ENCODE measurements at places on chromosomes 2 and 18.

DNA sequence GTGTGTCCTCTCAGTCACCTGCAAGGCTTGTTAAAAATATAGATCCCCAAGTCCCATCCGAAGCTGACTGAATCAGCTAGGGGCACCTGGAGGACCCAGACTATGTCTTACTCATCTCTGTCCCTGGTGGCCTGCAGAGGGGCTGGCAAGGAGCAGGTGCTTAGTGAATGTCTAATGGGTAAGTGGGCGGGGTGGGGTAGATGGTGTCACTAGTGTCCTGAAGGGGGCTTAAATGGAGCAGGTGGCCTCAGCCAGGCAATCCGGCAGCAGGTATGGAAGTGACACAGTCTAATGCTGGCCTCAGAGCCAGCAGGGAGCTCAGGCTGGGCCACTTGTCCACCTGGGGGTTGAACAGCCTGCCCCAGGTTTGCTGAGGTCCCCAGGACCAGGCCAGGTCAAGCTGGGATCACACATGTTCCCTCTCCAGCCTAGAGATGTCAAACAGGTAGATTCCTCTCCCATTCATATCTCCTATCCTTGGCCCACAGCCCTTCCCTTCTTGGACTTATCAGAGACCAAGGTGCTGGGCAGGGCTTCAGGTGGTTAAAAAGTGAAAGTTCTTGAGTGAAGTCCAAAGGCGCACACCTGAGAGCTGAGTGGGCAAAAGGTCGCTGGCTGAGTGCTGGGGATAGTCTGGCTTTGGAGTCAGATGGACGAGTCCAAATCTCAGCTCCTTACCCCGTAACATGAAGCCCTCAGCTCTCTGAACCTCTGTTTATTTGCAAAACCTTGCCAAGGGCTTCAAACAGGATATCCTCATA lies 1.7 kb downstream of the STEAP3 start:
- no peak for DNase-seq

DNA sequence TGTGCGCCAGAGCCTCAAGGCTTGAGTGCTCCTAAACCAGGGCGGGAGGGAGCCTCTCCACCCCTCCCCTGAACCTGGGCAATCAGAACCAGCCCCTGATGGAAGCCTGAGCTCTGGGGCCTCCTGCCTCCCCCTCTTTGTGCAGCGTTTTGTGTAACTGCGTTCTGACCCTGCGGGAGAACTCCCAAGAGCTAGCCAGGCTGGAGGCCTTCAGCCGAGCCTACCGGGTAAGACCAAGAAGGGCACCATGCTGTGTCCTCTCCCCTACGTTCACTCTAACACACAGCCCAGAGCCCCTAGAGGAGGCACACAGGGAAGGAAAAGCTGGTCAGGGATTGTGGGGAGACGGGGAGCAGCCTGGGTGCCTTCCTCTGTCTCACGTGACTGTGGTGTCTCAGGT lies 108.0 kb downstream of the PLB1 start:
- DNase-seq: no peak

- DNase-seq: no peak
Measured at GRCh38 chr2:1868683-1869141, 124.4 kb upstream of the PXDN start.

DNA sequence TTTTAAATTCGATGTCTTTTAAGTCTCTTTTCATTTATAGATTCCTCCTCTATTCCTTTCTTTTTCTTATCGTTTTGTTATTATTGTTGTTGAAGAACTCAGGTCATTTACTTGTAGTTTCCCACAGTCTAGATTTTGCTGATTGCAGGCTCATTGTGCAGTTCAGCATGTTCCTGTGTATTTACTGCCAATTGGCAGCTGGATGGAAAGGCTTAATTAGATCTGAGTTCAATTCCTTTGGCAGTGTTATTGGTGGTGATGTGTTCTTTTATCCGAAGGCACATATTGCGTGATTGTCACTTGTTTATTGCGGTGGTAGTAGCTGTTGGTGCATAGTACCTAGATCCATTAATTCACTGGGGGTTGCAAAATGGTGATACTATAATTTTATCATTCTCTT lies 180.7 kb downstream of the BABAM2 start:
- DNase-seq: no peak

DNA sequence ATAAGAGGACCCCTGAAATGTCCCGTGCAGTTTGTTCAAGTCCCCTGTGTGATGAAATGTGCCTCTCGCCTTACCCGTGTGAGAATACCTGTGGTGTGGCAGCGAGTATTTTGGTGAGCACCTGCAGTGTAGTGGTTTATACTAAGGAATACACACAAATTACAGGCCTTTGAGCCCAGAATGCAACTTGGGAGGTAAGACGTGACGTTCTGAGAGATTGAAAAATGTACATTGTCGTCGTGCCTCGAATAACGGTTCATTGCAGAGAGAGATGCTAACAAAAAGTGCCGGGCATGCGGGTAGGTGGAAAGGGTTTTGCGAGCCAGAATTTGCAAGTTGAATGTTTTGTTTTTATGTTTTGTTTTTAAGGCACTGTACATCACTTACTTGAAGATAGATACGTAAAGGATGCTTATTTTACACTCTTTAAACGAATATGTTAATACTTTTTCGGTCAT lies 867 bp downstream of the RBBP8 start:
- no peak for DNase-seq

- no peak for DNase-seq
Measured at GRCh38 chr18:62101321-62101721, 85.5 kb downstream of the PIGN start.

DNA sequence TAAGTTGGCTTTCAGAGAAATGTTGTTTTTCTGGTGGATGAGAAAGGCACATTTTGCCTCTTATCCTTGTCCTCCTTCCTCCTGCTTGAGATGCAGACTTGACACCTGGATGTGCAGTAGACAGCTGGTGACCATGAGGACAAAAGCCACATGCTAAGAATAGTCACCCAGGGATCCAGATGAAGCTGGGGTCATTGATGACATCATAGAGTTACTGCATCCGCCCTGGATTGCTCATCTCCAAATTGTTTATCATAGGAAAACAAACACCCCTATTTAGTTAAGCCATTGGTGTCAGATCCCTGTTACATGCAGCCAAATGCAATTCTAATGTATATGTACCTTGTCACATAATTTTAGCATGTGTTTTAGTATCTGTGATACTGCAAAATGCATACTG lies 16.3 kb upstream of the SLC1A4 start:
- no peak for DNase-seq

DNA sequence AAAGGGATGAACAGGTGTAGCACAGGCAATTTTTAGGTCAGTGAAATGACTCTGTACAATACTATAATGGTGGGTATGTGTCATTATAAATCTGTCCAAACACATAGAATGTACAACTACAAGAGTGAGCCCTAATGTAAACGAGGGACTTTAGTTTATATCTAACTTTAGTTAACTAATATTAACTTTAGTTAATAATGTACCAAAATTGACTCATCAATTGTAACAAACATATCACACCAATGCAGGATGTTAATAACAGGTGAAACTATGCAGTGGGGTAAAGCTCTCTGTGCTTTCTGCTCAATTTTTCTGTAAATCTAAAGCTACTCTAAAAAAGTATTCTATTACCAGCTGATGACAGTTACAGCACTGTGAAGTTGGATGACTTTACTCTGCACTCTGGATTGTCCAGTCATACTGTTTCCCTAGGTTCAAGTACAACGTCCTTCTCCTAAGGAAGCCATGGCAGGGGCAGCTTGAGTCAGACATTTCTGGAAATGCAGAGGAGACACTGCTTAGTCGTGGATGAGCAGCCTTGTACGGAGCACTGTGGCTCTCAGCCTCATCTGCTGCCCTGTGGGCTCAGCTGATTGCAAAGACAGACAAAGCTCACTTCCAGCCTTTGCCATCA lies 26.1 kb downstream of the TGFA start:
- no peak for DNase-seq

GRCh38 chr2:134482131-134482723 lies 228.4 kb downstream of the MGAT5 start:
- no peak for DNase-seq

DNA sequence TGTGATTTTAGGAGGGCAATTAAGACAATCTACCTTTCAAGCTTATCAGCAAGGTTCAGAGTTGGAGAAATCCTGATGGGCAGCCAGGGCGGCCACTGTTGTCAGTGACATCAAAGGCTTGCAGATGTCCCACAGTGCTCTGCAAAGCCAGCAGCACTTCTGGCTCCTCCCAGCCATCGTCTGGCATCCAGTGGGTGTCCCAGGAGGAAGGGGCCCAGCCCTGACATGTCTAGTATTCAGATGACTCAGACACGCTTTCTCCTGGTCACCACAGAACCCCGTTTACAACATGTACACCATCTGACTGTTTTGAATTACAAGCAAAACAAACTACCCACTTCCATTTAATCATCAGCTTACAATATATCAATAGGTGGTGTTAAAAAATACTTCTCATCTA lies 61.4 kb downstream of the CYRIA start:
- no peak for DNase-seq

GRCh38 chr18:49910986-49911385 lies 97.7 kb upstream of the ACAA2 start:
- no peak for DNase-seq

- no peak for DNase-seq
Measured at GRCh38 chr2:169983506-169983905, 156.3 kb downstream of the UBR3 start.

DNA sequence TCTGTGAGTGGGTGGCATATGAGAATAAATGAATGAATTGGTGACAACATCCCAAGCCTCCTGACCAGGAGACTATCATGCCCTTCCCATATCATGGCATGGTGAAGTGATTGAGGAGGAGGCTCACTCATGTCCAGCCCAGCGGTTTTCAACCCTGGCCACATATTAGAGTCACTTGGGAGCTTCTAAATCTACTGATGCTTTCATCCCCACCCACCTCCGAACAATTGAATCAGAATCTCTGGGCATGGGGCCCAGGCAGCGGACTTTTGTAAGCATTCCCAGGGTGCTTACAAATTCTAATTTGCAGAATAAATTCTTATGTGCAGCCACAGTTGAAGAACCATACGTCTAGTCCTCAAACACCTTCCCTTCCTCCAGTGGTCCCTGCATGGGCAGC lies 81.7 kb upstream of the SEC11C start:
- DNase-seq: no peak

- DNase-seq: no peak
Measured at GRCh38 chr18:58180172-58180571, 136.1 kb downstream of the NEDD4L start.

GRCh38 chr2:66948234-66948633 lies 448.9 kb upstream of the ETAA1 start:
- DNase-seq: no peak

DNA sequence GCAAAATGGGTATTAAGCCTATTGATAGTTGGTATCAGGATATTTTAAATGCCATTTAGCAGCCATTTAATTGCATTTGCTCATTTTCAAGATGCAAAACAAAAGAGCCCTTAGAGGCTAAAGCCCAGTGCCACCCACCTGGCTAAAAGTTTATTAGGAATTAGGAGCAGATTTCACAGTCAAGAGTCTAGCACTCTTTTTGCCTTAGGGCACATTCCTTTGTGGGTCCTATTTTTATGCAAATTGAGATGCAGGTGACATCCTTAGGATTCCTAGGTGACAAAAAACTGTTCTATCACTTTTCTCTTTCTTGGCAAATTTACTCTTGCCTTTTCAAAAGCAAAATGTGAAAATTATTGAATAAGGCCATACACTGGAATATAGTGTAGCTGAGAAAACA lies 42.0 kb downstream of the CTNNA2 start:
- DNase-seq: no peak

- no peak for DNase-seq
Measured at GRCh38 chr2:239475161-239476028, 74.6 kb upstream of the HDAC4 start.

DNA sequence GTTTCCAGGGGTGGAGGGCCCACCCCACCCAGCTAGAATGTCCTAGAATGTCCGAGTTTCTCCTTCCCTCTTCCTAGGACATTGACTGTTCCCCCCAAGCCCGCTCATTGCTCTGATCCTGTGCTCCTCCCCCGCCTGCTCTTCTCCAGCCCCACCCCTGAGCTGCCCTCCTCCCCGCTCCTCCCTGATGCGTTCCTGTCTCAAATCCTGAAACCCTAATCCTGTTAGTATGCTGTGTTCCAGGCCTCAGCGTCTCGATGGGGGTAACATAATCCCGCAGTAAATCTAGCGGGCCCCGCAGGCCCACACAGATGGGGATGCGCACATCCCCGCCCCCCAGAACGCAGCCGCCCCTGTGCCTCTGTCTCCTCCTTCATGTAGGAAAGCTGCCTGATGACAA lies 51.3 kb downstream of the NRP2 start:
- DNase-seq: no peak

- DNase-seq: no peak
Measured at GRCh38 chr18:55382277-55382805, 205.7 kb downstream of the TCF4 start.

DNA sequence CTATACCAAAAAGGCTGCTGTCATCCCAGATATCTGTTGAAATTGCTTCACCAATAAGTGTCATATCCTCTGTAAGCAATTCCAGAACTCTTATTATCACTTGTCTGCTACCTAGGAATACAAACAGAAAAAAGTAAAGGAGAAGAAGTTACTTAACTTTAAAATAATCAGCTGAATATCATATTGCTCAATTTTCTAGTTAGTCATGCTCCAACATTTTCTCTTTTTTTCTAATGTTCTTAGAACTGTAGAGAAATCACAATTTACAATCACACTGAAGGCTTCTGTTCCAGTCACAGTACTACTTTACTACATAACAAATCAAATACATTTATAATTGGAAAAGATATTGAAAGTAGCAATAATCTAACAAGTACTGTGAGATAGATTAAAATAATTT lies 17.4 kb downstream of the RTTN start:
- no peak for DNase-seq

- no peak for DNase-seq
Measured at GRCh38 chr18:79608069-79608468, 71.5 kb upstream of the CTDP1 start.

DNA sequence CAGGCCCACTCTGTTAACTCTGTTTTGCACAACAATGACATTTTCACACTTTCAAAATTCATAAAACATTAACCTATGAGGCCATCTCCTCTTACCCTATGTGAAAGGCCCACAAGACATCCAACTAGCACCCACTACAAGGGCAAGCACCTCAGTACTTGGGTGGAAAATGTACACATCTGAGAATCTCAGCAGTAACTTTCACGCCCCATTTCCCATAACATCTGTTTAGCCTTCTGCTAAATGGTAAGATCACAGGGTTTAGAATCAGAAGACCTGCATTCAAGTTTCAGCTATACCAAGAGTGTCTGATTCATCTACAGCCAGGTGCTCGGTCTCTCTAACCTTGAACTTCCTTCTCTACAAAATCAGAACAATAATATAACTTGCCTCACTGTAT lies 89.2 kb downstream of the SP100 start:
- no peak for DNase-seq

GRCh38 chr18:24937639-24938275 lies 414.2 kb downstream of the ZNF521 start:
- no peak for DNase-seq

GRCh38 chr18:40851014-40851429 lies 1104.0 kb upstream of the PIK3C3 start:
- DNase-seq: no peak

- DNase-seq: no peak
Measured at GRCh38 chr2:3010001-3010400, 367.6 kb downstream of the EIPR1 start.

GRCh38 chr2:237556773-237557632 lies 9.4 kb upstream of the PRLH start:
- no peak for DNase-seq

GRCh38 chr18:25056429-25056828 lies 295.5 kb downstream of the ZNF521 start:
- no peak for DNase-seq

GRCh38 chr2:120182019-120182560 lies 41.1 kb downstream of the TMEM185B start:
- no peak for DNase-seq
